ENCODE measurements at places on chromosomes 4 and X. TPM values are rescaled to one million over a fixed set of nuclear protein-coding genes. Genes with fewer than 3 reads are reported as not detected.
A peak's percentile ranks its signal among the peaks of the same experiment; 100 is the strongest.

- no peaks in the 10 kb centered on the region for H3K36me3 ChIP-seq
- H3K27ac ChIP-seq = no peak overlapping the region
- H3K4me3 ChIP-seq = no peak overlapping the region
- no peaks in the 10 kb centered on the region for H3K27me3 ChIP-seq
- H3K4me1 ChIP-seq = no peaks in the 10 kb centered on the region
Measured at GRCh38 chr4:26144526-26145155, 176.2 kb upstream of the RBPJ start.

GRCh38 chrX:68829582-68830418 lies 979 bp downstream of the EFNB1 start:
- H3K27me3 ChIP-seq = no peaks in the 10 kb centered on the region
- no peaks in the 10 kb centered on the region for H3K36me3 ChIP-seq
- H3K4me3 ChIP-seq = peak overlapping the region; percentile 94

The SLC6A14 gene
- not detected for total RNA-seq

GRCh38 chr4:2076908-2077536 lies 17.9 kb downstream of the NAT8L start:
- no peaks in the 10 kb centered on the region for H3K36me3 ChIP-seq
- H3K27me3 ChIP-seq = no peaks in the 10 kb centered on the region
- no peak for ATAC-seq

- no peak overlapping the region for H3K4me3 ChIP-seq
- H3K4me1 ChIP-seq = no peaks in the 10 kb centered on the region
- no peaks in the 10 kb centered on the region for H3K36me3 ChIP-seq
- no peak for ATAC-seq
Measured at GRCh38 chrX:107818900-107819521, 6.7 kb upstream of the MID2 start.

- peaks cover 5% of the 10 kb centered on the region for H3K4me1 ChIP-seq
- H3K36me3 ChIP-seq = no peaks in the 10 kb centered on the region
- H3K27me3 ChIP-seq = no peaks in the 10 kb centered on the region
- ATAC-seq = no peak
Measured at GRCh38 chrX:72002875-72003274, 92.2 kb downstream of the NHSL2 start.

GRCh38 chr4:76028350-76028765 lies 5.1 kb upstream of the CXCL10 start:
- no peak overlapping the region for H3K27ac ChIP-seq
- H3K27me3 ChIP-seq = peaks cover 5% of the 10 kb centered on the region
- no peak for ATAC-seq
- peaks cover 8% of the 10 kb centered on the region for H3K4me1 ChIP-seq

DNA sequence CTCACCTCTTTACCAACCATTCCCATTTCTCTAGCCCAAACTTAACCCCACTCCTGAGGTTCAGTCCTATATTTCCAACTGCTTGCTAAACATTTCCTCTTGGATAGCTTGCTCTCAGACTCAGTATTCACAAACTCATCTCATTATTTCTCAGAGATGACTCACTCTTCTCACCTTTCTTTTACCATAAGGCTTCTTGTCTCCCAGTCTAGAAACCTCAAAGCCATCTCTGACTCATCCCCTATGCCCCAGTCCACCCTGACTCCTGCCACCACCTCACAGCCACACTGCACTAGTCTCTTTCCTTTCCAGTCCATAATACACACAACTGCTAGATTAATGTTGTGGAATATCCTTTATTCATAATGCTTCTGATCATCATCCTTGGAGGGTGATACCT lies 4.8 kb downstream of the FRMPD3 start:
- H3K36me3 ChIP-seq = no peaks in the 10 kb centered on the region
- H3K27me3 ChIP-seq = peaks cover 17% of the 10 kb centered on the region
- no peak overlapping the region for H3K27ac ChIP-seq

DNA sequence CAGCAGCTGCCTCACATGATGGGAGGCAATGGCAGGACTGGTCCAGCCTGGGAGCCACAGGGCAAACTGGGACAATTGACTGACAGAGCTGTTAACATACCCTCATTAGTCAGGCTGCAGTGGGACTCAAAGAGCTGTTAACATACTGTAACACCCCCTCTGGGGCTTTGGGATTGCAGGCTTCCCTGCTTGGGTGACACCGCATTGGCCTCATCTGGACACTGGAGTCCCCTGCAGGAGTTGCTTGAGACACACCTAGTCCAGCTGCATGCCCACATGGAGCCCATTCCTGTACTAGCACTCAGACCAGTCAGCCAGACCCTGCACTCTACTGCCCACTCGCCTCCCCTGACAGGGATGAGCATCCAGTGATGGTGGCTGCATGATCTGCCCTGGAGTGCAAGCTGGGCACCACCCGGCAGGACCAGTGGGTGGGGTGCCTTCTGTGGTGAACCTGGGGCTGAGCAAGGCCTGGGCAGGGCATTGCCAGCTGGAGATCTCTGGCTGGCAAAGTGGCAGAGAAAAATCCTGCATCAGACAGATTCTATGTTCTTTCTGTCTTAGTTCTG lies 138.8 kb downstream of the DTHD1 start:
- H3K4me1 ChIP-seq = no peaks in the 10 kb centered on the region
- no peak overlapping the region for H3K27ac ChIP-seq
- no peak for ATAC-seq

The COL25A1 gene
- 1.4 TPM for total RNA-seq

The DDX53 gene
- not detected for total RNA-seq

DNA sequence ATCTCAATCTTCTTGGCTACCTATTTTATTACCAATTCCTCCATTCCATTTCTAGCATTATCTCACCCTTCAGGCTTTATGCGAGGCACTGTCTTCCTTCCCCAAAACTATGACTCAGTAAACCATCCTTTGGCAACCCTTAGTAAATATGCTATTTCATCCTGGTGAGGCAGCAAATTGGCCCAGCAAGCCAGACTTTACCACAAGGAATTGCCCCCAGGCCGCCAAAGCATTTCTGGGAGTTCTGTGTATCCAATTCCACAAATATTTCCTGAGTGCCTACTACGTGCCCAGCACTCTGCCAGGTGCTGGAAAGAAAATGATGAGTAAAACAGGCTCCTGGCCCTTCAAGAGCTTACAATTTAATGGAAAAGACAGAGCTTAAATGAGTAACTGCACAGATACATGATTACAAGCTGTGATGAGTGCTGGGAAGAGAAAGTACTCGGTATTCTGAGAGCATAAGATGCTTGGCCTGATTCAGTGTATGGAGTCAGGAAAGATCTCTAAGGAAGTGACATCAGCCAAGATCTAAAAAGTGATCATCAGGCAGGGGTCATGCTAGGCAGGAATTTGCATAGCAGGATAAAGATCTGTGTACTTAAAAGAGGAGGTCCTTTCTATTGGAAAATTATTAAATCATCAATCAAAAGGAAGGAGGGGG lies 193.8 kb downstream of the ADAMTS3 start:
- no peaks in the 10 kb centered on the region for H3K36me3 ChIP-seq
- no peak overlapping the region for H3K4me3 ChIP-seq
- H3K27ac ChIP-seq = no peak overlapping the region
- ATAC-seq = no peak

DNA sequence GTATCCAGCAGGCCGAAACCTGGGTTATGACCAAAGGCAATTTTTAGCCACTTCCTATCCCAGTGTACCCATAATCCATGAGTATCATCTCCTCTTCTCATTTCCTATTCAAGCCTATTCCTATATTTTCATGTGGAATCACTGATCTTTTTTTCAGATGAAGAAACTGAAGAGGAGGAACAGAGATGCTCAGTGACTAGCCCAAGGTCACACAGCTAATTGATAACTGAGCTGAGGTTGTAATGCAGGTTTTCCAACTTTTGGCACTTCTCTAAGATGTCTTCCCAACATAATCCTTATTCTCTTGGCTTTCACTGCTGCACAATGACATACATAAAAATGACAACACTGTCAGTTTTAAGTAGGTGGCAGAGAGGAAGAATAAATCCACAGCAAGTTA lies 15.3 kb downstream of the GRIA3 start:
- H3K36me3 ChIP-seq = no peaks in the 10 kb centered on the region
- H3K27me3 ChIP-seq = no peaks in the 10 kb centered on the region
- H3K4me3 ChIP-seq = no peak overlapping the region
- H3K4me1 ChIP-seq = no peaks in the 10 kb centered on the region

DNA sequence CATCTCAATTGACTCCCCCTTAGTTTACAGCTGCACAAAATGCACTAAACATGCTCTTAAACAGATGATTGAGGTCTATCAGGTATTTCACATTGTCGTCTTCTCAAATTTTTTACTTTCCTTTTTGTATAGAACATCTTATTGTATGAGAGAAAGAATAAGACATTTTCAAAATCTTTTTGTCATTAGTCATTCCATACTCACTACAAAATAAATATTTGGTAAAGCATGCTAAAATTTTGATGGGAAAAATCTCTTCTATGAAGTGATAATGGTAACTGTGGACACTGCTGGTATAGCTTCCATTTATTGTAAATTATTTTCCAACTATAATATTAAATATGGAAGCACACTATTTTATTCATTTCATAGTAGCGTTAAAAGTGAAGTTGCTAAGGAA lies 185.6 kb upstream of the FSTL5 start:
- ATAC-seq = no peak
- H3K4me1 ChIP-seq = no peaks in the 10 kb centered on the region
- H3K36me3 ChIP-seq = no peaks in the 10 kb centered on the region
- H3K27me3 ChIP-seq = no peaks in the 10 kb centered on the region

All from gastroesophageal sphincter (tissue), 4 donors.